ENCODE measurements at places on chromosomes 12 and 14. TPM values are rescaled to one million over a fixed set of nuclear protein-coding genes. Genes with fewer than 3 reads are reported as not detected.

Gene HOXC9
- total RNA-seq: 1.1 TPM

Gene SLCO1B1
- total RNA-seq: 0.09 TPM

GRCh38 chr12:50991291-50991690 lies 34.9 kb downstream of the SLC11A2 start:
- peaks cover 52% of the 10 kb centered on the region for H3K36me3 ChIP-seq
- H3K27me3 ChIP-seq: no peaks in the 10 kb centered on the region
- DNase-seq: no peak

- H3K27me3 ChIP-seq: no peaks in the 10 kb centered on the region
- peak overlapping the region; percentile 74 for H3K27ac ChIP-seq
- no peak overlapping the region for H3K4me3 ChIP-seq
These were observed 46.2 kb downstream of the PAWR start for GRCh38 chr12:79644274-79645234.

Gene PTPRQ
- total RNA-seq: 19.2 TPM

GRCh38 chr12:138898-139534 lies 72.4 kb downstream of the IQSEC3 start:
- H3K36me3 ChIP-seq: no peaks in the 10 kb centered on the region
- H3K27ac ChIP-seq: peak overlapping the region; percentile 68
- DNase-seq: no peak
- H3K4me1 ChIP-seq: peaks cover 25% of the 10 kb centered on the region
- H3K27me3 ChIP-seq: peaks cover 69% of the 10 kb centered on the region

Gene RPL10L
- total RNA-seq: not detected

DNA sequence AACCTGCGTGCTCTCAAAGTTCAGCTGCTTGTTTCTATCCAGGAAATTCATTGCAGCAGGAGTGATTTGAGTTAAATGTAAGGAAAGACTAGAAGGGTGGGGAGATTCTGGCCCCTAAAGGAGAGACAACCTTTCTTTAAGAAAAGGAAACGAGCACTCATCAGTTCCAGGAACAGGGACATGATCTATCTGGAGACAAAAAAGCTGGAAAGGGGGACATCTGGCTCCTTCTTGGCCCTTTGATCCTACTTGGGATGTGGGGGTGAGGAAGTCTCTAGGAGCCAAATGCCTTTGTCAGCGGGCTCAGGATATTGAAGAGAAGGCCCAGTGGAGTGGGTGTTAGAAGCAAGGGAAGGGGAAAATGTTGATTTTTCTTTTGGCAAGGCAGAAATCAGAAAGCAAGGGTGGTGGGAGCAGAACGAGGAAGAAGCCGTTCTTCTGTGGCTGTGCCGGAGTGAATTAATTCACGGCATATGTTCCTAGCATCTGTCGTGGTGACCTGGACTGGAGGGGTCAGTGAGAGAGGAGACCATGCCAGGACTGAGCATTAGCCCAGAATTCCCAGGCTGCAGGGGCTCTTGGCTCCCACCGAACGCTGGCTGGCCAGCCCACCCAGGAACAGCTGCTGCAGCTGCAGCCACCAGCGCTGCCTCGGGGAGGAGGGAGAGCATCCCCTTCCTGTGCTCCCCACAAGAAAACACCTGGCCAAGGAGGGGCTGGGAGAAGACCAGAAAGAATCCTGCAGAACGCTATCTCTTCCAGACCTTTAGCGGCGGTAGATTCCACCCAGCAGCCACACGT lies 62.8 kb upstream of the GPATCH2L start:
- H3K27ac ChIP-seq: peak overlapping the region; percentile 37
- no peak overlapping the region for H3K4me3 ChIP-seq
- H3K27me3 ChIP-seq: no peaks in the 10 kb centered on the region

DNA sequence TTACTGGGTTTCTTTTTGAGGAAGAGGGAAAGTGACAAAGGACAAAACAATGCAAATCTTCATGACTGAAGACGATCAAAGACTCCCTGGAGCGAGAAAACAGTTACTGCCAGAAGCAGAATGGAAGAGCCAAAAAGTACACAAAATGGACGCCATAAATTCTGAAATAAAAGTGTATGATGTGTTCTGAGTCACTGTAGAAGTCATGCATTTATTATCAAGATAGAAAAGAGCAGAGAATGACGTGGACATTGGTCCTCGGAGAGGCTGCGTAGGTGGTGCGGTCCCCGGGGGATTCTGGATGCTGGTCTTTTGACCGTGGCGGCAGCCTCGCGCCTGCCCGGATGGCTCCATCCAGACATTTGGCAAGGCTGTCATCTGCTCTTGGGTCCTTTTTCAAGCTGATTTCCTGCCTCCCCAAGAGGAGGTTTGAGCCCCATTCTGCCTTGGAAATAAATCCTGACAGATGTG lies 52.8 kb downstream of the C14orf132 start:
- no peak overlapping the region for H3K4me3 ChIP-seq
- no peaks in the 10 kb centered on the region for H3K27me3 ChIP-seq
- H3K27ac ChIP-seq: no peak overlapping the region
- peaks cover 19% of the 10 kb centered on the region for H3K4me1 ChIP-seq

Gene TNFAIP2
- 108 TPM for total RNA-seq

- no peak for DNase-seq
- H3K27ac ChIP-seq: no peak overlapping the region
- peaks cover 4% of the 10 kb centered on the region for H3K4me1 ChIP-seq
- H3K36me3 ChIP-seq: no peaks in the 10 kb centered on the region
- no peaks in the 10 kb centered on the region for H3K27me3 ChIP-seq
These were observed 1.3 kb upstream of the NR2C1 start for GRCh38 chr12:95074766-95075165.

Gene PLA2G1B
- not detected for total RNA-seq

Gene RAB3IP
- 34.2 TPM for total RNA-seq

Gene RBM19
- total RNA-seq: 43.4 TPM

DNA sequence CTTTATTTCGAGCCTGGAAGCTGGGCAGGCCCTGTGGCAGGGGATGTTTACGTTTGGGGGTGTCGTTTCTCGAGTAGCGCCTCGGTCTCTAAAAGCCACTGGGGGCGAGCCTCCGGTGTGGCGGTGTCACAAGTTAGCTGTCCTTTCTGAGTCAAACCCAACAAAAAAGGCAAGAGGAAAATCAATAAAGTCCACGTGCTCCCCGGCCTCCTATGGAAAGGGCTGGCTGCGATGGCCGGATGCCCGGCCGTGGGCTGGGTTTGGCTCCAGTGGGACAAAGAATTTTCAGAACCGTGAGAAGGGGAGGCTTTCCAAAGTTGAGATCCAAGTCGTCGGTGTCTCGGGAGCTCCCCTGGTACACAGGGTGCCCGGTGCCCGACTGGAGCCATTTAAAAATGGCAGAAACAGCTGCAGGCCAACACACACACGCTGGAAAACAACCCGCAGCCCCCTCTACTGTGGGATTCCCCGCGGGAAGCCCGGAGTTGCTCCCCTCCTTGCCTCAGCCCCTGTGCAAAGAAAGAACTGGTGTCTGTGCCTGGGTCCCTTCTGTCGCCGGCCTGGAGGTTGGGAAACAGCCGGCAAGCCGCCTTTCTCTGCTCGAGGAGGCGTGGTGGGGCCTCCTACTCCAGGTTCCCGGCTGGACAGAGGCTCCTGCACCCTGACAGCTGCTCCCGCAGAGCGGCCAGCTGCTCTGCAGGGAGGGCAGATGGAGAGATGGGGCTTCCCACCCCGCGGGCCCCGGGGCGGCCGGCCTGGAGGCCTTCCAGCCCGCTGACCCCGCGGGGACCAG lies 1.9 kb downstream of the BCL7A start:
- peaks cover 7% of the 10 kb centered on the region for H3K27me3 ChIP-seq
- peak overlapping the region; percentile 95 for H3K27ac ChIP-seq
- H3K36me3 ChIP-seq: no peaks in the 10 kb centered on the region
- DNase-seq: peak; percentile 57
- H3K4me3 ChIP-seq: peak overlapping the region; percentile 87

Gene NOVA1
- total RNA-seq: 13.3 TPM

Gene C12orf42
- total RNA-seq: 0.18 TPM

DNA sequence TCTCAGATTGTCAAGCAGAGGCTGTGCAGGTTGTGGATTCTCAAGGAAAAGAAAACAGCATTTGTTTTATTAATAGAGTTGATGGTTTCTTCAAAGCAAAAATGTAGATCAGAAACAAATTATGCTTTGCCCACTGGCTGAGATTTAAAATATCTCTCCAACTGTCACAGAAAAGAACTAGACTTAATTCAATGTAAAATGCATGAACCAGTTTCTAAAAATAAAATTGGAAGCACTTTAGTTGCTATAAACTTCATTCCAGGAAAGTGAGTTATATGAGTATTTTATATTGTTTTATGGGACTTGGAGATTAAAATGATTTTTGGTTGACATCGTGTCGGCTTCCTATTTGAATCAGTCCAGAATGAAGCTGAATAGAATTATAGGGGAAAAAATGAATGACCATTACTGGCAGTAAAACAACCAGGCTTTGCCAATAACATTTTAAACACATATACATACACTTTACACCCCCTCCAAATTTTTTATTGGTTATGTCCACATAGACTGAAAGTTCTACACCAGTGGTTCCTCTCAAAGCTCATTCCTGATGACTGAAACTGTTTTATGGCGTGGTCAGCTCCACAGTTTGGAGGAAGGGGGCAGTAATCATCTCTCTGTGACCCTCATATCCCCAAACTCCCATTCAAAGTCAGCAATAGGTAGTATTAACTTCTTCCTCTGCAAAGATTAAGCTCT lies 55.5 kb upstream of the DAAM1 start:
- peaks cover 43% of the 10 kb centered on the region for H3K4me1 ChIP-seq
- no peak overlapping the region for H3K4me3 ChIP-seq
- H3K27ac ChIP-seq: peak overlapping the region; percentile 4
- H3K36me3 ChIP-seq: no peaks in the 10 kb centered on the region
- no peak for DNase-seq

- no peaks in the 10 kb centered on the region for H3K4me1 ChIP-seq
- no peak overlapping the region for H3K27ac ChIP-seq
- no peaks in the 10 kb centered on the region for H3K36me3 ChIP-seq
- DNase-seq: no peak
- H3K4me3 ChIP-seq: no peak overlapping the region
These were observed 337.8 kb upstream of the DIO2 start for GRCh38 chr14:80549141-80549540.

DNA sequence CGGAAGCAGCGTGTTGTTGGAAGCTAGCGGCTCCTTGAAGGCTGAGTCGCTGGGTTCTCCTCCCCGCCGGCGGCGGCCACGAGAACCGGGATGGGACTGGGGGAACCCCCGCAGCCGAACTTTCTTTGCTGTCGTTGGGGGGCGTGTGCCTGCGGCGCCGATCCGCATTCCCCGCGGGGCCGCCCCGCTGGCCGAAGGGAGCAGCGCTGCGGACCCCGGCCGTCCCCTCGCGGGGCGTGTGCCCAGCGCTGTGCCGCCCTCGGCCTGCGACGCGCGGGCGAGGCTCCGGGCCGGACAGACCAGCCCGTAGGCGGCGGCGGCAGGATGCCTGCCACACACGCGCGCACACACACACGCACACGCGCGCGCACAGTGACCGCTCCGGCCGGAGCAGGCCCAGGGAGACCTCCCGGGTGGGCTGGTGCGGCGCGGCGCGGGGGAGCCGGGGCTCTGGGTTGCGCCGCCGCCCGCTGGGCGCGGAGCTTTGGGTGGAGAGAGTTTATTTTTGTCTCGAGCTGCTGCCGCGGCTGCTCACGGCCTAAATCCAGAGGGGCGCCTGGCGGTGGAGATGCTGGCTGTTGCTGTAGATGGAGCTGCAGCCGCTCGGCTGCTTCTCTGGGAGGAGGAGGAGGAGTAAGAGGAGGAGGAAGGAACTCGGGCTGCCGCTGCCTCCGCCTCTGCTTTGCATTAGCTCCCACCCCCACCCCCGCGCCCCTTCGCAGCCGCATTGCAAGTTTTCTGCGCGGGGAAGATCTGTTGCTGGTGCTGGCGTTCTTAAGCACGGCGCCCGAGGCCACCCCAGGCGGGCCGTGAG lies at the start of gene SAMD4A:
Gene SAMD4A, plus strand, starts transcription at position 719 of the 814 bp plus-strand sequence. CDS start 789 bp downstream, outside the sequence.
- H3K27me3 ChIP-seq: no peaks in the 10 kb centered on the region
- H3K27ac ChIP-seq: peak within 1 kb of the TSS; percentile 99

DNA sequence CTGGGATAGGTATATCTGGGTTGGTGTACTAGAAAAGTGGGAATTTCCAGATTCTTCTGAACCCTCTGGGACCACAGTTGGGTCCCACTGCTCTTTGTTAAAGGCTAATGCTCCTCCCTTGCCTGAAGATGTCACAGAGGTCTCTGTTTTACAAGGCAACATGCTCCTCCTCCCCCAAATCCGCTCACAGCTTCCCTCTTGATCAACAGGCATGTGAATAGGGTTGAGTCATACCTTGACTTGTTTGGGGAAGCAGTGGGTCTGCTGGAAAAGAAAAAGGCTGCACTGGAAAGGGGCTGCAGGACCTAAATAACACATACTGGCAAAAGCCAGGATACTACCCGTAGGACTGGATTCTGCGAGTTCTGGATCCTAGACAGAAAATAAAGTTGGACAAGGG lies 165.4 kb upstream of the TMEM260 start:
- H3K27ac ChIP-seq: no peak overlapping the region
- no peak overlapping the region for H3K4me3 ChIP-seq
- H3K36me3 ChIP-seq: no peaks in the 10 kb centered on the region
- peaks cover 9% of the 10 kb centered on the region for H3K4me1 ChIP-seq

GRCh38 chr12:203462-204260 lies 10.3 kb downstream of the SLC6A12 start:
- no peak overlapping the region for H3K27ac ChIP-seq
- DNase-seq: no peak
- H3K36me3 ChIP-seq: no peaks in the 10 kb centered on the region
- peak overlapping the region; percentile 63 for H3K4me3 ChIP-seq
- peaks cover 7% of the 10 kb centered on the region for H3K4me1 ChIP-seq
- peaks cover 85% of the 10 kb centered on the region for H3K27me3 ChIP-seq

Gene ACOT6
- not detected for total RNA-seq

DNA sequence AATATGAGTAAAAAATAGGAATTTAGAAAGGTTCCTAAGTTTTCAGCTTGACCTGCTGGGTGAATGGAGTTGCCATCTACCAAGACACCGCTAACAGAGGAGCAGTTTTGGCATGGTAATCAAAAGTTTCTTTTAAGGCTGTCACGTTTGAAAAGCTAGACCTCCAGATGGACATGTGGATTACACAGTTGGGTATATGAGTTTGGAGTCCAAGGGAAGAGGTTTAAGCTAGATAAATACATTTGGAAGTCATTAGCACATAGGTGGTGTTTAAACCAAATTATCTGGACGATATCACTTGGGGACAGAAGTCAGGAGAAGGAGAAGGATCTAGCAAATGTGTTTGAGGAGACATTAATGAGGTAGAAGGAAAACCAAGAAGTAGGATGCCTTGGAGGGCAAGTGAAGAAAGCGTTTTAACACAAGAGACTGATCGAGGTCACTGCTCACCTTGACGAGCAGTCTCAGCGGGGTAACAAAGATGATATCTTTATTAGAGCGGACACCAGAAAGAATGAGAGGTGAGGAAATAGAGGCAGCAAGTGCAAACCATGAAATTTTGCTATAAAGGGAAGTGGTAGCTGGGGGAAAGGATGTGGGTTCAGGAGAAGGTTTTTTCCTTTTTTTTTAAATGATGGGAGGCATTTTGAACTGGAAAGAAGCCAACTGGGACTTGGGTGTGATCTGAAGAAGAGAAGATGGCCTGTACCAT lies 17.6 kb downstream of the PNP start:
- peaks cover 3% of the 10 kb centered on the region for H3K27me3 ChIP-seq
- H3K27ac ChIP-seq: no peak overlapping the region
- H3K4me1 ChIP-seq: peaks cover 8% of the 10 kb centered on the region
- H3K4me3 ChIP-seq: no peak overlapping the region
- DNase-seq: no peak

Data from mesothelial cell of epicardium (in vitro differentiated cells).